Smooth muscle cell of the brain vasculature (primary cell): ENCODE measurements at places on chromosomes 12 and 14.

DNA sequence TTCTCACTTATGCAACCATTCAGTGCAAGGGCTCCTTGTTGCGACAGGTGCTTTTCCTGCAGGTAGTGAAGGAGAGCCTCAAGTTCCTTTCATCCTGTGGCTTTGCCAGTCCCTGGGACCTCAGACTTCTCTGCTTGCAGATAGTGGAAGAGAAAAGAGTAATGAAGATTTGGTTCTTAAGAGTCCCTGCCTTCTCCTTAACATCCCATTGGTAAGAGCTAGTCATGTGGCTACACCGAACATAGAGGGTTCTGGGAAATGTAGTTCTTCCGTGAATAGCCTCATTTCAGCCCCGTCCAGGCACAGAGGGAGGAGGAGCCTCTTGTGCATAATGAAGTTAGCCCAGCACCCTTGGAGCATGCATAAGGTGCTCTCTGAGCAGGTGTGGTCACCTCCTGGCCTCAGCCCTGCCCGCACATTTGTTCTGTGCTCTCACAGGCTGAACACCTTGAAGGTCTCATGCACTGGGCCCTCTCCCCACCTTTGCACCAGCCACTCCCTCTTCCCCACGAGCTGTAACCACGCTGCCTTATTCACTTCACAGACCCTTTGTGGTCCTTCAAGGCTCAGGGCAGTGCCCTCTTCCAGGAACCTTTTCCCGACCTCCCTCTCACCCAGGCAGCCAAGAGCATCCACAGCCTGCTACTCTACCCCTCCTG, 134.0 kb downstream of the BCL11B start:
- DNase-seq = no peak

DNA sequence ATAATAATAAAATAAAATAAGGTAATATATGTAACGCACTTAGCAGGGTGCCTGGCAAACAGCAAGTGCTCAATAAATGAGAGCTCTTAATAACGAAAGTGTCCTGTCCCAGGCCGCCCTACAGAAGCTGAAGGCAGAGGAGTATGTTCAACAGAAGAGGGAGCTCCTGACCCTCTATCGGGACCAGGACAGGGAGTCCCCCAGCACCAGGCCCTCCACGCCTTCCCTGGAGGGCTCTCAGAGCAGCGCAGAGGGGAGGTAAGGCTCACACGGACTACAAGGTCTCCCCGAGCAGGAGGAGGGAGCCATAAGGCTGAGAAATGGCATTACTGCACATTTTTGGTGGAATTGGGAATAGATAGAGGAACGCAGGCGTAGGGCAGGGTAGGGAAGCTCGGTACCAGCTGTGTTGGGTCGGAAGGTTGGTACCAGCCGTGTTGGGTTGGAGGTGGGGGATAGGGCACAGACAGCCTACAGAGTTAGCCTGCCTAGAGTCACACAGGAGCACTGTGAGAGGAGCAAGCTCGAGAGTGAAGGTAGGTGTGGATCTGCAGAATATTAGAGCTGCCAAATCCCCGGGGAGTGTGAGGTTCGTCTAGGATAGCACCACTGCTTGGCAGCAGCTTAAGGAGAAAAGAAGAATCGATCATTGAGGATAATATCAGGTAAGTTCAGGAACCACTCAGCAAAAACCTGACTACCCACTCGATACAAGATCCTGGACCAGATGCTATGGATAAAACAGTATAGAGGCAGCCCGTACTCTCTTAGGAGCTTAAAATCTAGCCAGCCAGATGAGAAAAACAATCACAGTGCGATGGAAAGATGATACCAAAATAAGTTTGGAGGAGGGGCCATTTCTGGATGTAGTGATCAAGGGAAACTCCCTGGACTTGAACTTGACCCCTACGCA, 15.3 kb downstream of the TNFRSF1A start:
- DNase-seq = no peak

DNA sequence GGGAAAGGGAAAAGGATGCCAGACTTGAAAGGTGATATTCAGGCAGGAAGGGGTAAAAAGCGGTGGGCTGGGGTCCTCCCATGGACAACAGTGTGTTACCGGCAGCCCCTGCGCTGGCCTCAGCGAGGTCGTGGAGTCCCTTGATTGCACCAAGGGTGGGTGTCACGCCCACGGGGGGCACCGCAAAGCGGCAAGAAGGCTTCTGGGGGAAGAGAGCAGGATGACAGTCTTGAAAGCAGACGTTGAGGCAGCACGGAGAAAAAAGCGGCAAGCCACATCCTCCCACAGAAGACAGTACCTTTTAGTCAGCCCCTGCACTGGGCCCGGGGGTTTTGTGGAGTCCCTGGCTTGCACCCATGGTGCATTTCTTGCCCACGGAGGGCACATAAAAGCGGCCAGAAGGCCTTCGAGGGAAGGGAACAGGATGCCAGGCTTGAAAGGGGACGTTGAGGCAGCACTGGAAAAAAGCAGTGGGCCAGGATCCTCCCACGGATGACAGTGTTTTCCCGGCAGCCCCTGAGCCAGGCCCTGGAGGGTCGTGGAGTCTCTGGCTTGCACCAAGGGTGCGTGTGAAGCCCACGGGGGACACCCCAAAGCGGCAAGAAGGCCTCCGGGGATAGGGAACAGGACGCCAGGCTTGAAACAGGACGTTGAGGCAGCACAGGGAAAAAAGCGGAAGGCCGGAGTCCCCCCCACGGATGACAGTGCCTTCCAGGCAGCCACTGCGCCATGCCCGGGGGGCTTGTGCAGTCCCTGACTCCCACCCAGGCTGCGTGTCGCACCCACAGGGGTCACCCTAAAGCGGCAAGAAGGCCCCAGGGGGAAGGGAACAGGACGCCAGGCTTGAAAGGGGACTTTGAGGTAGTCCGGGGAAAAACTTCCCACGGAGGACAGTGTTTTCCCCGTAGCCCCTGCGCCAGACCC, 162.2 kb upstream of the ALG10B start:
- no peak for DNase-seq

GRCh38 chr14:33103966-33104365, 165.3 kb downstream of the NPAS3 start:
- DNase-seq = no peak

GRCh38 chr14:20556500-20557211, 4.2 kb downstream of the RNASE9 start:
- no peak for DNase-seq

DNA sequence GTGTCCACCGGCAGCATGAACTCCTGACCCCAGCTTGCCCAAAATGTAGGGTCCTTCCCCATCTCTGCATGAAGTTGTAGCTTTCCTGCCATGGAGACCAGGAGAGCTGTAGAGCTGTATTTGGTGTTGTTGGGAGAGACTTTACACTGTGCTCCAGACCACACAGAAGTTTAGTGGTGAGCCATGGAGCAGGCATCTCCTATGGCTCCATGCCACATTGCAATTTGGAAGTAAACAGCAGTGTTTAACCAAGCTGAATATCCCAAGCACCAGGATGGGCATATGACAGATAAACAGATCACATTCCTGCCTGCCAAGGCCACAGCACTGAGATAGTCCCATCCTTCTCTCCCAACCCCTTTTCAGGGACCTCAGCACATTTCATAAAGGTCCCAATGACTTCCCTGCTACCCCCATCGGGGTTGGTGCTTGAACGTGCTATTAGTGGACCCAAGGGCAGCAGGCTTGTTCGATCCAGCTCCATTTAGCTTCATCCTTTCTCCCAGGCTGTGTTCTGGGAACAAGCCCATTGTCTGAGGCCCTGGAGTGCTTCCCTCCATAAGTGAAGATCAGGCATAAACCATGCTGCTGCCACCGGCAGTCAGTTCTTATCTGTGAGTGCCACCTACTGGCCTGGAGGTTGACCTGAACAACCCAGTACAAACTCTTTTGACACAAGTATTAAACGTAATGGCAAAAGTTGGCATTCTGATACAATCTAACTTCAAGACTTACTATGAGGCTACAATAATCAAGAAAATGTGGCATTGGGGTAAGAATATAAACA, 172.3 kb upstream of the ATXN7L3B start:
- DNase-seq = peak; percentile 20

- DNase-seq = no peak
Measured at GRCh38 chr12:3518902-3519301, 27.9 kb downstream of the PRMT8 start.

GRCh38 chr12:6950811-6951540, at the start of gene PTPN6:
TSS of gene PTPN6 (plus strand) at chr12:6951356. CDS start at chr12:6951513, 157 bp downstream.
- DNase-seq = no peak

DNA sequence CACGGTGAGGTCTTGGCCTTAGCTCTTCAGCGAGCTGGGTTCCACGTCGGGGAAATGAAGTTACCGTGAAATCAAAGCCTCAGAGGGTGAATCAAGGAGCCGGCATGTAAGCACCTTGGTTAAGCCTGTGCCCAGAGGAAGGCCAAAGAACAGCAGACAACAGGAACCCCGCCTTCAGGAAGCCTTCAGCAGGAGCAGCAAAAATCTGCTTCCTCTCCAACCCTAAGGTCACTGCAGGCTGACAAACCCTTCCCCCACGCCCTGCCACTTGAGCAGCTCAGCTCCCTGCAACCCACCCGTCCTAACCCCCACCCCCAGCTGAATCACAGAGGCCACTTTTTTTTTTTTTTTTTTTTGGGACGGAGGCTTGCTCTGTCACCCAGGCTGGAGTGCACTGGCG, 72.9 kb upstream of the LTA4H start:
- no peak for DNase-seq

GRCh38 chr14:49959822-49960408, 67.0 kb downstream of the ARF6 start:
- DNase-seq = no peak

DNA sequence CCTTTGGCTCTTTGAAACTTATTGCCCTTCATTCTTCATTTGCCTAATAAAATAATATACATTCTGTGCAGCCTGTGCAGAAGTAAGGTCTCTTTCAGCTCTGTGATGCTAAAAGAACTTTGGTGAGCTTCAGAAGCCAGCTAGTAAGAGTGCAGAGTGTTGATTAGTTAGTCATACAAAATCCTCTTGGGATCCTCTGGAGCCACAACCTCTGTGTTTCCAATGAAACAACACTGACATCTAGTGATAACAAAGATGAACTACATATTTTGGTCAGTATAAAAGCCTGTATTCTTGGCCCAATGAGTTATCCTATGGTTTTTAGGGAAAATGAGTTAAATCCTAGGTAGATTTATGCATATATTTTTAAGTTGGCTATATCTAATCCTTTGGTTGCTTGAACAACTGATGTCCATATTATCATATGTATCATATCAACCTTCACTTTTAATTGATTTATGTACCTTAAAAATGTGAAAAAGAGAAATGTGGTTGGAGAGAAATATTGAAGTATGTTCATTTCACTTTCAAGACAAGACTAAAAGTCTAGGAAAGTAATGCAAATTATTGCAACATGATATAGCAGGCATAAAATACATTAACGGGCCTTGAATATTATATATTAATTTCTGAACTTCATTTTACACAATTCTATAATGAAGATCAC, 158.4 kb downstream of the KLHL28 start:
- DNase-seq = peak; percentile 26

DNA sequence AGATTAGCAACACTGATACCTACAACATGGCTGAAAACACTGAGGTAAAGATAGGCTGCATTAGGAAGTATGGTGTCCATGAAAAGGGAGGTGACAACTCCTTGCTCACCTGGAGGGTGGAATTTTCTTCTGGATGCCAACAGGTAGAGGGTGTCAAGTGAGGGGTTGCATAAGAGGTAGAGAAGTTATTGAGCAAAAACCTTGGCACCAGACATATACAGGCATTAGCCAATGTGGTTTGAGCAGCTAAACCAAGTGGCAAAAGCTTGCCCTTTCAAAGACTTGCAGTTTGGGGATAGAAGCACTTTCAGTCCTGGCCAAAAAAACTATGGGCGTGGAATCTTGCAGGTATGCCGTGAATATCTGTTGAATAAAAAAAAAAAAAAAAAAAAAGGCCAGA, 3.8 kb downstream of the RITA1 start:
- no peak for DNase-seq

GRCh38 chr12:125696054-125696453, 630.8 kb downstream of the AACS start:
- no peak for DNase-seq

GRCh38 chr12:106274012-106274411, 26.2 kb upstream of the CKAP4 start:
- no peak for DNase-seq

GRCh38 chr14:36662543-36663403, 1.1 kb downstream of the PAX9 start:
- DNase-seq = no peak

GRCh38 chr12:116864371-116865160, 16.7 kb downstream of the HRK start:
- DNase-seq = no peak

DNA sequence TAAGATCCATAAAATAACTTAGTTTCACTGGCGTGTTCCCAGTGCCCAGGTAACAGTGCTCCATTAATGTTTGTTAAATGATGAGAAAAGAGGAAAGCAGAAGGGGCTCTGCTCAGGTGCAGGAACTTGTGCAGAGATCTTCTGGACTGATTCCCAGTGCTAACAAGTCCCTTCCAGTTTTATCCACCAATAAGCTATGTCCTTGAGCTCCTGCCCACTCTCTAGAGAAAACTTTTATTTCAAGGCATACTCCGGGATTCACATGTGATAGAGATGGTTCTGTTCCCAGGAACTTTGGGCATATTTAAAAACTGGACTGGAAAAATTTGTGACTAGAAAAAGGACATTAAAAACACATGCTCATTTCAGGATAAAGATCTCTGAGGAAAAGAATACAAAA, 1.9 kb downstream of the GYS2 start:
- no peak for DNase-seq

GRCh38 chr12:130953771-130954543, at the start of gene ADGRD1:
TSS of gene ADGRD1 (plus strand) at chr12:130953907. CDS start at chr12:130954466, 559 bp downstream.
- no peak for DNase-seq

GRCh38 chr14:98077176-98077575, 1194.8 kb downstream of the BCL11B start:
- DNase-seq = no peak

- DNase-seq = no peak
Measured at GRCh38 chr14:65080960-65081747, 21.2 kb downstream of the MAX start.

DNA sequence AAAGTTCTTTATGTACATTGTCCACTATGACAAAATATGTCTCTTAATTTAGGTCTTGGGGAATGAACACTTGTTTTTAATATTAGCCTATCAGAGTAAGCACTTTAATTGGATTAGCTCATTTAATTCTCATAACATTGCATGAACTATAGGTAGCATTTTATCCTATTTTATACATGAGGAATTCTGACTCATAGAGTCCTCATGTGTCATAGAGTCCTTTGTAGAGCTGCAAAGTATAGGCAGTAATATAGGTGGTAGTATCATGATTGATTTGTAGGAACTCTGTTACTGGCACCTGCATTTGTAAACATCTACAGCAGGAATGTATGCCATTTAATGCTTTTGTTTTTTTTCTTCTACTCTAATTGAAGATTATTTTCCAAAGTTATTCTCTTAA, 96.0 kb downstream of the GPHN start:
- no peak for DNase-seq

DNA sequence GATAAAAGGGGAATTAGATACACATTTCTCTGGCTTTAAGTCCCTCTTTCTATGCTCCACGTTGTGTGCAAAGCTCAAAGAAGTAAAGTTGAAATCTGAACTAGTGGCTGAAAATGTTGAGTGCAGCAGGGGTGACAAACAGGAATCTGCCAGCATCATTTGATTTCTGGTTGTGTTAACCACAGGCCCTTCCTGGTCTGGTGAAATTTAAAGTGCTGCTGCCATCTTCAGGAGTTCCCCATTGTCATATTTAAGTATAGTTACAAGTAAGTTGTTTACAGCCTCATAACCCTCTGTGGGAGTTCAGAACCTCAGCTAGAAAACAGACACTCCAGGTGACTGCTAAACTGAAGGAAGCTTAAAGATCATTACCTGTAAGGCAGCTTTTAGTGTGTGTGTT, 90.9 kb upstream of the CCDC196 start:
- no peak for DNase-seq
